ENCODE measurements at places on chromosomes 2 and 18.
A peak's percentile ranks its signal among the peaks of the same experiment; 100 is the strongest.

DNA sequence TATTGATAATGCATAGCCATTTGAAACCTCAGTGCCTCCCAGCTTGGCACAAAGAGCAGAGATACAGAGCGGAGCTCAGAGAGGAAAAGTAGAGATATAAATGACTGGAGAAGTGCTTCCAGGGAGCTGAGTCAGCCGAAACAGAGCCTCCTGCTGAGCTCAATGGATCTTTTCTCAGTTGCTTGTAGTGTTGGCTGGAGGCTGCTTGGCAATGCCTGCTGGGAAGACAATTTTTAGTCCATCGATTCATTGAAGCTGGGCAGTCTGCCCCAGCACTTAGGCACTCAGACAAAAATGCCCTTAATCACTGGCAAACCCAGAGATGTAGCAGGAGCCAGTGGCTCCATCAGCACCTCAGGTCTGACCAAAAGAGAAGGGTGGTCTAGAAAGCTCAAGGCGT, 81.3 kb upstream of the SETBP1 start:
- DNase-seq: no peak

GRCh38 chr2:65465124-65465523, 32.7 kb upstream of the SPRED2 start:
- no peak for DNase-seq

- no peak for DNase-seq
These were observed 2.2 kb downstream of the CFAP221 start for GRCh38 chr2:119546447-119546767.

DNA sequence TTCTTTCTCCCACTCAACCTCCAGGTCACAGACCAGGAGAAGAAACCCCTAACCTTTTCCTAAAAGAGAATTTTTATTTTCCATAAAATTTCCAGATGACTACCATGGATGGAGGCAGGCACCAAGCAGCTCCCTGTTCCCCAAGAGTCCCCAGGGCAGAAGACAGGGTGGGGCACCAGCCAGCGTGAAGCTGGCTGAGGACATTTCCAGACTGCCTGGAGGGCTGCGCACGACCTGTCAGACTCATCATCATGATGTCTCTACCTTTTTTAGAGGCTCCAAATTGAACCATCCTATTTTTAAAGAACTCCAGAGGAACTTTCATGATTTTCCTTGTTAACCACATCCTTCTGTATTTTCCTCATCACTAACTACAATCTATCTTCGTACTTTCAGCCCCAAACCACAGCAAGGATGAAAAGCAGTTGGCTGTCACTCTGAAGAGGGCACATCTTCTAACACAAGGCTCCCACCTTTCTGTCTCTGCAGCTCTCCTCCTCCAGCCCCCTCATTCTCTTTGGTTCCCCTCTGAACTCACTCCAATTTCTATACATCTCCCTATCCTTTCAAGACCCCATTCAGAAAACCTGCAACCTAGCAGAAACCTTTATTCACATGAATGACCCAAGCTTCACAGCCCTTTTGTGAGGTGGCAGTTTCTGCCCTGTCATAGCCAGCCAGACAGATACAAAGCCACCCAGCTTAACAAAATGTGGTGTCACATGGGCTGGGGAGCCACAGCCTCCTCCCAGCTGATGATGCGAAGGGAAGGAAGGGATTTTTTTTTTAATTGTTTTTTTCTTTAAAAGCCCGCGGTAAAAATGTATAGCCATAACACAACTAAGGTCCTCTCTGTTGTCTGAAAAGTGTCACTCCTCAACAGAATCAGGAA, 11.1 kb downstream of the AMMECR1L start:
- no peak for DNase-seq

DNA sequence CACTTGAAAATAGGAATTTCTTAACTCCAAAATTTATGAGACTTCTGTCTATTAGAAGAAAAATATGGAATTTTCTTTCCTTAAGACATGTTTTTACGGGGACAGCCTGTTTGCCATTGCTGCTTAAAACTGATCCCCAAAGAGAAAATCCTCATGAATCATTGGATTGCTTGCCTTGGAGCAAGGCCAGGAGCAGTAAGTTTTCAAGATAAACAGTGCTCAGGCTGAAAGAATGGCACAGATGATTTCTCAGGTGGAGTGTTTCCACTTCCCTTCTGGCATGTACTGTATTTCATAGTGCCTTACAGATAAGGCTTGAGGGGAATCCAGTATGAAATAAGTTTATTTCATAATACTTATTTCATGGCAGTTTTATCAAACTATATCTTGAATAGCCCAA, 74.3 kb upstream of the MMADHC start:
- peak; percentile 37 for DNase-seq

GRCh38 chr18:31243740-31244512, 74.0 kb upstream of the DSG1 start:
- DNase-seq: no peak

GRCh38 chr18:37019157-37019827, 190.4 kb downstream of the KIAA1328 start:
- no peak for DNase-seq

- DNase-seq: no peak
These were observed 1947.6 kb upstream of the CELF4 start for GRCh38 chr18:39513186-39513585.

DNA sequence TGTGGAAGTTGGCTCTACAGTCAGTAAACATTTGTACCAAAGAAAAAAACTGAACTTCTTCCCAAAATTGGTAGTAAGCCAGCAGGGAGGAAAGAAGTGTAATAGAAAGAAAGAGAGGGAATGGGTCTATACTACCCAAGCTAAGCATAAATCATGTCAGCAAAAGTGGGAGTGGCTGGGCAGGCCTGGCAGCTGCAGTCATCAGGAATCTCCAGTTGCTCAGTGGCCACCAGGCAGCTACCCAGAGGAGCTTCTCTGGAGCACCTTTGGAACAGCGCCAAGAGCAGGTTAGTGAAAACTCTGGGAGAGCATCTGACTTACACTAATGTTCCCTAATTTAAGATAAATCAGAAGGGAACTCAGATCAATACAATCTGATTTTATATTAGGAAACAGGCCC, 14.3 kb downstream of the FRZB start:
- no peak for DNase-seq

DNA sequence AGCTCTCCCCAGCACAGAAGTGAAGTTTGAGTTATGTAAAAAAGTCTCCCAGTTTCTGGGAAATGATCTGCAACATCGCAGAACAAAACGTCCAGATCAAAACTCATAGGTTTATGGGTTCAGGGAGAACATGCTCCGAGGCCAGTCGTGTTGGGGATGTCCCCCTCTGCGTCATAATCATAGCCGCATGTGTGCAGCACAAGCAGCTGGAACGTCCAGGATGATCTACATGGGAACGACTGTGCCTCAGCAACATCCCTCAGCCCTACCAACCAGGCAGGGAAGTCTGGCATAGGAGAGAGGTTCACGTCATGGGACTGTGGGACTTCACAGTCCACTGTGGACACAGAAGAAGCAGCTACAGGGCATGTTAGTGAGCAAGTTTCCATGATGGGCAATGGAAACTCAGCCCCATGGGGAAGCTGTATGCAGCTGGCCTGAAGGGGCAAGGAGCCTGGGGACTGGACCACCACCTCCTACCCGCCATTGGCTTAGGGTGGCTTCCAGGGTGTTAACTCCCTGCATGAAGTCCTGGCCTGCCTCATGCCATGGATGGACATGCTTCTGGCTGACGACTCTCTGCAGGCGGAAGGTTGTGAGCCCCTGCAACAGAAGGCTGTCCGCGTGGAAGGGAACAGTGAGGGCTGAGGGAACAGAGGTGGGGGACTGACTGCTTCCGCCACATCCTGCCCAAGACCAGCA, 96.9 kb downstream of the COPS8 start:
- no peak for DNase-seq

DNA sequence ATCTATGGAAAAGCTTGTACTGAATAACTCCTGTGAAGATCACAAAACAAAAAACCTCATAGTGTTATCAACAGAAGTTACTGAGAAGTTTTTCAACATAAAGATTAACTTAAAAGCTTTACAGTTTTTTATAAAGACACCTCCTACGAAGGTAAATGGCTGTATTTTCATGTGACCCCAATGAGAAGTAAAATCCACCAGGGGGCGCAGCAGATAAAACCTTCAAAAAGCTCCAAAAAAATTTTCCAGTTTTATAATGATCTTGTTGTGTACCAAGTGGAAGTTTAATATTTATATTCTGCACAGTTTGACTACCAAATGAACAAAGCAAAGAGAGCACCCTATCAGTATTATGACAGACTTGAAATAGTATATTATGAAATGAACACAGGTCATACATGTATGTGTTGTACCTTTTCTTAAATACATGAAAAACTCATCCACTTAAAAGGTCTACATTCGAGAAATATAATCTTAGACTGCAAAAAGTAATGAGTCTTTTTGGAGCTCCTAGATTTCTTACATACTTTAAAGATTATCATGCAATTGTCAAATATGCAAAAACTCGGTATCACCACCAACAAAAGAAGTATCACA, 38.5 kb downstream of the PNO1 start:
- no peak for DNase-seq

GRCh38 chr2:157262248-157262647, 4.7 kb downstream of the GALNT5 start:
- DNase-seq: no peak

DNA sequence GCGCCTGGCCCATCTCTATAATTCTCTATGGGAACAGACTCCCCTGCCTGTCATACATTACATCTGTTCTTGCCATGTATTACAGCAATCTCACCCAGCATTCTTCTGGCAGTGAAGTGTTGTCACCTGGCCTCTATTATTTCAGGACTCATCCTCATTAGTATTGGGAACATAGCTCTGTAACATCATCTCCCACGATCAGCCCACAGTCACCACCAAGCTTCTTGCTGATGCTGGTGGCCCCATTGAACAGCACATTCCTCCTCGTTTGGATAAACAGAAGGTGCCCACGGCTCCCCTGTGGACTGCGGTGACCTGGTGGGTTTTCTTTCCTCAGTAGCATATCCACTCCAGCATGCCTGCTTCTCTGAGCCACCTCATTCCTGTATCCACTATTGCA, 21.5 kb downstream of the CHCHD5 start:
- no peak for DNase-seq

DNA sequence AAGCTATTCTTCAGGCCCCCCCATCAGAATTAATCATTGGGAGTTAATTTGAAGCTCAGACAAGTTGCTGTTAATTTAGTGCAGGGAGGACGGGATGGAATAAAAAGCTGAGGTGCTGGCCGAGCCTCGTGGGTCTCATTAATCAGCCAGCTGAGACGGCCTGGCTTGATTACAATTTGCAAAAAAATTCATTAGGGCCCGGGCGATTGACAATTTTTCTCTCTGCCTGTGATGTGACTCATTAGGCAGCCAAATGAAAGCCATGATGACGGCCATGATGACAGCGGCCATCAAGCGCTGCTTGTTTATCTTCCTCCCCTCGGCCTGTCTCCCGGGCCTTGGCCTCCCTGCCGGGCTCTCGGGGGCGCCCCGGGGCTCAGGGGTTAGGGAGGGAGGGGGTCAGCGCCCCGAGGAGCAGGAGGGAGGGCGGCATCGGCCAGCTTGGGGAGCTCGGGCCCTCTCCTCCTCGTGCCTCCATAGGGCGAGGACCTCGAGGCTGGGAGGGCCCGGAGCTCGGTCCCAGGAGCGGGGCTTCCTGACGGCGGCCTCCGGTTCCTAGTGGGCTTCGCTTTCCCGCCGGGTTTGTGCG, 5.2 kb downstream of the GBX2 start:
- DNase-seq: no peak

- no peak for DNase-seq
These were observed 60.9 kb downstream of the ATF2 start for GRCh38 chr2:175107146-175107545.

- no peak for DNase-seq
These were observed 18.3 kb upstream of the KIF3C start for GRCh38 chr2:26000561-26001082.

- no peak for DNase-seq
These were observed 21.1 kb upstream of the NFATC1 start for GRCh38 chr18:79374408-79375171.

- DNase-seq: no peak
These were observed 104.2 kb downstream of the GBX2 start for GRCh38 chr2:236063994-236064393.
